ENCODE measurements at places on chromosomes 1 and 21.
A peak's percentile ranks its signal among the peaks of the same experiment; 100 is the strongest.

DNA sequence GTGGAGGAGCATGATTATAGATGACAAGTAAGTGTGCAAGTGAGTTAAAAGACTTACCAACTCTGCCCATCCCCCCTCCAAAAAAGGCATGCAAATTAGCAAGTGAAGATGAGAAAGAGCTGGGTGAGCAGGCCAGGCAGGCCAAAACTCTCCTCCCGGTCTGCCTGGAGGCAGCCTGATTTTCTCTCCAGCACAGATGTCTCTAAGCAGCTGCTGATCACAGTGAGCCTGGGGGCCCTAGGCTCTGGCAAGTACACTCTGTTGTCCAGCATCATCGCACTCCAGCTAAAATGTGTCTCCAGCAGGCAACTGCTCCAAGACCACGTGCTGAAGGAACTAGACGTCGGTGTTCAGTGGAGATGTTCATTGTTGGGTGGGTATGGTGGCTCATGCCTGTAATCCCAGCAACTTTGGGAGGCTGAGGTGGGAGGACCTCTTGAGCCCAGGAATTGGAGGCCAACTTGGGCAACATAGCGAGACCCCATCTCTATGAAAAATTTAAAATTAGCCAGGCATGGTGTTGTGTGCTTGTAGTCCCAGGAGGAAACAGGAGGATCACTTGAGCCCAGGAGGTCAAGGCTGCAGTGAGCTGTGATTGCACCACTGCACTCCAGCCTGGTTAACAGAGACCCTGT is 56.7 kb upstream of the PUM1 start:
- H3K36me3 ChIP-seq = no peaks in the 10 kb centered on the region
- H3K27me3 ChIP-seq = no peaks in the 10 kb centered on the region
- no peak overlapping the region for H3K27ac ChIP-seq
- peaks cover 6% of the 10 kb centered on the region for H3K4me1 ChIP-seq
- DNase-seq = no peak
- no peak overlapping the region for H3K4me3 ChIP-seq

DNA sequence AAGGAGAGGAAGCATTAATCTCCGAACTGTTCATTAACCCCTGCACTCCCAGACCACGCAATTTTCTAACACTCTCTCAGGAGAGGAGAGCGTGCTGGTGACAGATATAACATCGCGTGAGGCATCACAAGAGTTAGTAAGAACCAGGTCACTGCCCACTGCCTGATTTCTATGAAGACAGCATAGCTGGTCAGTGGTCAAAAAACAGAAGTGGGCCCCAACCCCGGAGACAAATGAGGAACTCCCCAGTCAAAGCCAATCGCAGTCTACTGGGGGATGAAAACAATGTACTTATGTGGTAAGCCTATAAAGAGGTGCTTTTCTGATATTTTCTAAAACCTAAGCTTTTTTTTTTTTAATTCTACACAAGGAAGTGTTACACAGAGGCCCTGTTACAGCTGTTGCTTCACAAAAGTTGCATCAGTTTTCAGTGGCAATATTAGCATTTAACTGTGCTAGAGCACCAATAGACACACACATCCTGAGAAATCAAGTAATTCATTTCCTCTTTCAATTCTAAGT is 231.8 kb upstream of the IRF2BP2 start:
- no peaks in the 10 kb centered on the region for H3K36me3 ChIP-seq
- H3K27me3 ChIP-seq = no peaks in the 10 kb centered on the region
- no peak for DNase-seq
- peaks cover 42% of the 10 kb centered on the region for H3K4me1 ChIP-seq
- no peak overlapping the region for H3K4me3 ChIP-seq

GRCh38 chr1:24536391-24536840 is 19.5 kb upstream of the NCMAP start:
- no peak overlapping the region for H3K27ac ChIP-seq
- no peak overlapping the region for H3K4me3 ChIP-seq
- no peaks in the 10 kb centered on the region for H3K27me3 ChIP-seq
- DNase-seq = no peak

GRCh38 chr1:18325136-18325535 is 155.6 kb upstream of the KLHDC7A start:
- H3K27me3 ChIP-seq = peaks cover 92% of the 10 kb centered on the region
- no peak for DNase-seq
- H3K4me1 ChIP-seq = no peaks in the 10 kb centered on the region
- H3K4me3 ChIP-seq = no peak overlapping the region

GRCh38 chr1:117644696-117645311 is 39.0 kb downstream of the TENT5C start:
- H3K27ac ChIP-seq = no peak overlapping the region
- H3K27me3 ChIP-seq = peaks cover 4% of the 10 kb centered on the region
- H3K4me3 ChIP-seq = no peak overlapping the region
- no peak for DNase-seq
- H3K4me1 ChIP-seq = no peaks in the 10 kb centered on the region
- no peaks in the 10 kb centered on the region for H3K36me3 ChIP-seq

GRCh38 chr1:1116701-1117468 is 996 bp upstream of the C1orf159 start:
- H3K36me3 ChIP-seq = peaks cover 12% of the 10 kb centered on the region
- H3K27me3 ChIP-seq = peaks cover 46% of the 10 kb centered on the region
- H3K4me1 ChIP-seq = peaks cover 19% of the 10 kb centered on the region
- peak overlapping the region; percentile 95 for H3K4me3 ChIP-seq

GRCh38 chr21:45256021-45256911 is 31.4 kb downstream of the POFUT2 start:
- H3K27me3 ChIP-seq = peaks cover 58% of the 10 kb centered on the region
- no peak for DNase-seq
- no peaks in the 10 kb centered on the region for H3K36me3 ChIP-seq
- peaks cover 23% of the 10 kb centered on the region for H3K4me1 ChIP-seq
- H3K4me3 ChIP-seq = no peak overlapping the region

DNA sequence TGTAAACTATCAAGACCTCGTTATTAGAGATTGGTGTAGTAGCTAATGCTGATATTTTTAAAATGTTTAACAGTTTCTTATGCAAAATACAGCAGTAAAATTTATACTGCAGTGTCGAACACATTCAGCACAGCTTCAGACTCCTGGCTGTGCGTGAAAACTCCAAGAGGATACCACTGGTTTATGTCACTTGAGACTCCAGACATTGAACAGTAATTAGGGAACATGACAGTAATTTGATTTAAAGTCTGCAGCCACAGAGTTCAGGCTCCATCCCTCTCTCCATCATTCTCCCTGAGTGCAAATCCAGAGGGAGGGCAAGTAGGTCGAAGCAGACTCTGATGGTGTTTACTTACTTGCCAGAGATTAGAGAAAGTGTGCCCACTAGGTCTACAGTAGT is 94.2 kb downstream of the AK5 start:
- no peaks in the 10 kb centered on the region for H3K4me1 ChIP-seq
- DNase-seq = no peak
- no peaks in the 10 kb centered on the region for H3K27me3 ChIP-seq
- no peaks in the 10 kb centered on the region for H3K36me3 ChIP-seq
- H3K4me3 ChIP-seq = no peak overlapping the region

DNA sequence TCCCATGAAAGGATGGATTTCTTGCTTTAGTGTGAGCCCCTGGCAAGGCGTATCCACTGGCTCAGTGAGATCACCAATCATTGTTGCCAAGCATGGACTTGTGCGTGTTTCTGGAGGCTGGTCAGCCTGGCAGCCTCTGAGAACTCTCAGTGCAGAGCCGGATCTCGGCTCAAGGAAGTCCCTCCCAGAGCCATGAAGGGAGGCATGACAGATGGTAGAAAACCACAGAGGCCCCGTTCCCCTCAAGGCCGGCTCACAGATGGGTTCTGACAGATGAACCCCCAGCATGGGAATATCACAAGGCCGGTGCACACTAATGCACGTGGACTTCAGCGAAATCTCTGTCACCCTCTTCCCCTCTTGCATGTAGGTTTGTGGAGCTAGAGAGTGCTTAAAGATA is 290.5 kb downstream of the AJAP1 start:
- H3K27ac ChIP-seq = no peak overlapping the region
- peaks cover 7% of the 10 kb centered on the region for H3K4me1 ChIP-seq
- no peaks in the 10 kb centered on the region for H3K36me3 ChIP-seq
- H3K27me3 ChIP-seq = peaks cover 27% of the 10 kb centered on the region
- no peak overlapping the region for H3K4me3 ChIP-seq

GRCh38 chr1:166182281-166182680 is 15.5 kb upstream of the FAM78B start:
- H3K4me3 ChIP-seq = no peak overlapping the region
- H3K27ac ChIP-seq = no peak overlapping the region
- DNase-seq = no peak
- H3K36me3 ChIP-seq = no peaks in the 10 kb centered on the region

DNA sequence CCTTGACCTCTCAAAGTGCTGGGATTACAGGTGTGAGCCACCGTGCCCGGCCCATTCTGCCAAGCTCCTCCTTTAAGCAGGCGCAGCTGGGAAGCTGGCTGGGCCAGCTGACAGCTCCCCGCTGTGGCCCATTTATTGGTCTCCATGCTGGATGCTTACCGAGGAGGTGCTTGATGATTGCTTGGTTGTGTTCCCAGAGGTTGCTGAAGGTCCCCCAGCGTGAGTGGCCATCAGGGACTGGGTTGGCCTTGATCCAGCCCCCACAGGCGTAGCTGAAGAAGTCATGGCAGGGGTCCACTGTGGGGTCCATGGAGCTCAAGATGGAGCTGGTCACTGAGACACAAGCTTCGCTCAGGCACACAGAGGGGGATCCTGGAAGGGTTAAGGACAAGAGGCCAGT is 17.7 kb downstream of the ECE1 start:
- peak overlapping the region; percentile 21 for H3K27ac ChIP-seq
- no peak overlapping the region for H3K4me3 ChIP-seq
- no peak for DNase-seq
- peaks cover 77% of the 10 kb centered on the region for H3K4me1 ChIP-seq

Data from left ventricle myocardium inferior (tissue), 1 donor.